COLO829 (cell line): ENCODE measurements at places on chromosomes 6 and 20.

DNA sequence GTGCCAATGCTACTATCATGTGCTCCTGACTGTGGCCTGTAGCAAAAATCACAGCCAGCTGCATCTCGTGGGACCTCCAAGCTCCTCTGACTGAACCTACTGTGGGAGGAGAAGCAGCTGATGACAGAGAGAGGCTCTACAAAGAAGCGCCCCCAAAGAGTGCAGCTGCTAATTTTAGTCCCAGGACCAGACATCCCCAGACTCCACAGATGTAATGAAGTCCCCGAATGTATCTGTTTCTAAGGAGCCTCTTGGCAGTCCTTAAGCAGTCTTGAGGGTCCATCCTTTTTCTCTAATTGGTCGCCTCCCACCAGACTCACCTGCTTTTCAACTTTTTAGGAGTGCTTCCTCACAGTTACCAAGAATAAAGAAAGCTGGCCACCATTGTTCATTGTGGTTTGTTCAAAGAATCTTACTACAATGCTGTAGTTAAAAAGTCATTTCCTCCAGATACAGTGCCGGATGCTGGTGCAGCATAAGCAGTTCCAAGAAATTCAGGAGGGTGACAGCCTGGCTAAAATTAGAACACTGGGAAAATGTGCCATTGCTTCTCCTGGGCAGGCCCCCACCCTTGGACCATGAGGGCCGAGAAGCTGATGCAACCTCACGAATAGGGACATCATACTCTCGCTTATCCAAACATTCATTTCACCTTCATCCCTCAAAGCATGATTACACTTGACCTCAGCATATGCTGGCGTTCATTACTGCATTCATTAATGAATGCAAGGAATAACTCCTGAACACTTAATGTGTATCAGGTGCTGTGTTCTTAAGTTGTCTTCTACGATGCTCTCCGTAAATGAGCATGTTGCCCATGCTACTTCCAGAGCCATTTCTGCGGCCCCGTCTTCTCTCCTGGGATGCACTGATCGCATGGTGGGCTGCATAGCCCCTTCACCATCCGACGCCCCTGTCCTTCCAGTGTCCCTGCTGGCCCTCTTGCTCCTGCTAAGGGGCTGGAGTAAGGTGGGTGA is 66.4 kb downstream of the LY86 start:
- DNase-seq = no peak

- no peak for DNase-seq
Measured at GRCh38 chr20:1240549-1240948, 14.7 kb downstream of the RAD21L1 start.

- no peak for DNase-seq
Measured at GRCh38 chr6:67825201-67825895, 809.7 kb upstream of the ADGRB3 start.

DNA sequence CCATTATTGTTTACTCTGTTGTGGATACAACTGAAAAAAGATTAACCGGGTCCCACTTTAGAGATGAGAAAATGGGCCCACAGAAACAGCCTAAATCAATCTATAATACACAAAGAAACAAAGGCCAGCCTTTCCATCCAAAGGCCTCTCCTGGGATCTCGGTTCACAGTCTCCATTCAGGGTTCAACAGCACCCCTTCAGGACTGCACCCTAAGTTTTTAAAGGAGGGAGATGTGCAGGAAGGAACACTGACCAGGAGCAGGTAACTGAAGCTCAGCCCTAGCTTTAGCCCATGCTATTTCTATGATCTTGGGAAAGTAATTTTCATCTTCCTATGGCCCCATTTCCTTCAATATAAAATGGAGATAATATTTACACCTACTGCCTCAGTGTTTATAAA is 147.7 kb downstream of the BTBD9 start:
- DNase-seq = no peak

GRCh38 chr6:6033858-6034257 is 27.1 kb upstream of the NRN1 start:
- DNase-seq = no peak

DNA sequence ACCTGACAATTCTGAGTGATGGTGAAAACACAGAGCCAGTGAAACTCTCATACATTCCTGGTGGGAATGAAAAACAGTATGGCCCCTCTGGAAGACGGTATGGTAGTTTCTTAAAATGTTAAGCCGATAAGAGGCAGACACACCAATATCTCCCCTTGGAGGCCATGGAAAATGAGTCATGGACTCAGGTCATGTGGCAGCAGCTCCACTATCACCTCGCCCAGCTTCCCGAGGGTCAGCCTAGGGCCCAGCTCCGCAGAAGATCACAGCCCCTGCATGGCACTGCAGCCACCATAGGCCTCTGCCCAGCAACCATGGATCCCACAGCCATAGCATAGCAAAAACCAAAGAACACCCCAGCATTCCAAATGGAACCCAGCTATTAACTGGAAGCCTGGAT is 21.4 kb downstream of the BPIFA1 start:
- DNase-seq = no peak

- peak; percentile 3 for DNase-seq
Measured at GRCh38 chr6:156420172-156420993, 356.8 kb upstream of the ARID1B start.

DNA sequence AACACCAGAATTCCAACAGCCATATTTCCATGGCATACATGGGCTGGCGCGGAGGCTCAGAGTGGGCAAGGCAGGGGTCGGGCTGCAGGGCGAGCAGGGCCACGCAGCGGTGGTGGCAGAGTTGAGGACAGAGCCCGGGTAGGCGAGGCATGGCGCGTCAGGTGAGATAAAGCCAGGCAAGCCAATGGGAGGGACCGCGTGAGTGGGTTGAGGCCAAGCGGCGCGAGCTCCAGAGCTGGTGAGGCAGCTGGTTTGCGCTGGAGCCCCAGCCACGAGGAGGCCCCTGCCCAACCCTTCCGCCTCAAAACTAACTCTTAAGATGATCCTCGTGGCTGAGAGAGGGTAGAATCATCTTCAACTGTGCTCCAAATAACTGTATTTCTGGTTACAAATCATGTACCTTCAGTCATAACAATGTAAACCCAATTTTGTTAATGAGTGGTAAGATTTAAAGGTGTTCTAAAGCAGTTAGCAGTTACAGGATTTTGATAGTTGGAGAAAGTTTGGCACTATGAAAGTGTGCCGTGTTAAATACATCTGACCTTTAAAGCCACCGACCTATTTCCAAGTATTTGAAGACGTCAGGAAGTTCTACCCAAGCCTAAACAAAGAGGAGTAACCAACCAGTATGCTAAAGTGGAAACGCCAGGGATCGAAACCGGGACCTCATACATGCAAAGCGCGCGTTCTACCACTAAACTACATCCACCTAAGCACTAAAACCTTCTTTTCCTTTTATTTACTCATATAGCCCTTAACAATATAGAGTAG is 107.9 kb downstream of the GPX5 start:
- DNase-seq = no peak

DNA sequence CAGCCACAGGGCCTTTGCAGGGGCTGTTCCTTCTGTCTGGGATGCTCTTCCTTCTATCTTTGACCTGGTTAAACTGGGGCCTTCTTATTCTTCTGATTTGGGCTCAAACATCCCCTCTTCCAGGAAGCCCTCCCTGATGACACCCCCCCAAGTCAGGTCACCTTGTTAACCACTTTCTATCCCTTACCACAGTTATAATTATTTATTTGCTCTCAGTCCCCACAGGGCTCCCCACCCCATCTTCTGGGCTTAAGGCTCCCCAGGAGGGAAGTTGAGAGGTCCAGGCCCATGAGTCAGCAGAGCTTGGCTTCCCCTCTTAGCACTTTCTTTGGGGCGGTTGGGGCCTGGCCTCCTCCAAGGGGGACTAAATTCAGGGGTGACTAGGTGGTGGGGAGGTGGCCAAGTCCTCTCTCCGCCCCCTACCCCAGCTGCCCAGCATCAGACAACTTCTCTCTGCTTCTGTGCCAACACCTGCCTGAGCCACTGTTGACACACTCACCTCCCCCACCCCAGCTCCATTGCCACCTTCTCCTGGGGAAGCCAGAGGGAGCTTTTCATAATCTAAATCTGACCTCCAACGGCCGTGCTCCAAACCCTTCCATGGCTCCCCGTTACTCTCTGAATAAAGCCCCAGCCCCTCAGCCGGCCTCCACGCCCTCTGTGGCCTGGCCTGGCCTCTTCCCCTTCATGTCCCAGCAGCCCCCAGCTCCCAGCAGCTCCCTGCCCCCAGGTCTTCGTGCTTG is 70.0 kb downstream of the CEBPB start:
- no peak for DNase-seq

GRCh38 chr6:133502441-133503335 is 261.5 kb downstream of the EYA4 start:
- DNase-seq = no peak

GRCh38 chr20:32541323-32542258 is 43.5 kb downstream of the NOL4L start:
- no peak for DNase-seq

GRCh38 chr6:7053125-7053774 is 54.5 kb upstream of the RREB1 start:
- no peak for DNase-seq

GRCh38 chr20:49286689-49287551 is 9.1 kb upstream of the ZNFX1 start:
- DNase-seq = no peak

GRCh38 chr6:39313526-39314272 is 520 bp downstream of the KCNK17 start:
- no peak for DNase-seq

GRCh38 chr6:268394-268935 is 23.8 kb upstream of the DUSP22 start:
- DNase-seq = no peak

GRCh38 chr20:49132995-49133478 is 55.1 kb downstream of the STAU1 start:
- DNase-seq = peak; percentile 72

- DNase-seq = no peak
Measured at GRCh38 chr20:16349523-16350260, 223.6 kb downstream of the KIF16B start.

- DNase-seq = peak; percentile 79
Measured at GRCh38 chr20:63955827-63956663, at the start of gene UCKL1. Gene UCKL1 (minus strand): TSS chr20:63956416. CDS start chr20:63956372, 44 bp downstream.

DNA sequence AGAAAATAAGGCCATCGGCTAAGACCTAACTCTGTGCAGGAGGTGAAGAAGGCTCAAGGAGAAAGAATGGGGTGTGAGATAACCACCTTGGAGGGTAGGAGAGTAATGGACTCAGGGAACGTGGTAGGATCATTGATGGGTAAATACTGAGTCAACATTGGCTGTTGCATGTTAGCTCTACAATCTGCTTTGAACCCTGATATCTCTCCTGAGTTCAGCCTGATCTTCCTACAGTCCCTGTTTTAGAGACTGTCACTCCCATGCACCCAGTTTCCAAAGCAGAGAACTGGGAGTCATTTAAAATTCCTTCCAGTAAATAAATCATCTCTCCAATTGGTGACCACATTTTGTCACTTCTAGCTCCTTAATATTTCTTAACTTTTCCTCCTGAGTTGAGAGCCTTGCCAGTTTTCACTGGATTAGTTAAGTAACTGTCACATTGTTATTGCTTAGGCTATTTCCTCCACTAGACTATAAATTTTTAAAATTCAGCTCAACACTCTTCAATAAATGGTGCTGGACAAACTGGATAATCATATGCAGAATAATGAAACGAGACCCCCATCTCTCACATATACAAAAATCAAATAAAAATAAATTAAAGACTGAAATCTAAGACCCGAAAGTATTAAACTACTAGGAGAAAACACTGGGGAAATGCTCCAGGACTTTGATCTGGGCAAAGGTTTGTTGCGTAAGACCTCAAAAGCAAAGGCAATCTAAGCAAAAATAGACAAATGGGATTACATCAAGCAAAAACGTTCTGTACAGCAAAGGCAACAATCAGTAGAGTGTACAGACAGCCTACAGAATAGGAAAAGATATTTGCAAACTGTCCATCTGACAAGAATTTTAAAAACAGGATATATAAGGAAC is 138.9 kb upstream of the TMEM170B start:
- no peak for DNase-seq

- DNase-seq = no peak
Measured at GRCh38 chr6:7041511-7042026, 66.2 kb upstream of the RREB1 start.

GRCh38 chr6:170028629-170029345 is 262.1 kb downstream of the DLL1 start:
- DNase-seq = no peak

DNA sequence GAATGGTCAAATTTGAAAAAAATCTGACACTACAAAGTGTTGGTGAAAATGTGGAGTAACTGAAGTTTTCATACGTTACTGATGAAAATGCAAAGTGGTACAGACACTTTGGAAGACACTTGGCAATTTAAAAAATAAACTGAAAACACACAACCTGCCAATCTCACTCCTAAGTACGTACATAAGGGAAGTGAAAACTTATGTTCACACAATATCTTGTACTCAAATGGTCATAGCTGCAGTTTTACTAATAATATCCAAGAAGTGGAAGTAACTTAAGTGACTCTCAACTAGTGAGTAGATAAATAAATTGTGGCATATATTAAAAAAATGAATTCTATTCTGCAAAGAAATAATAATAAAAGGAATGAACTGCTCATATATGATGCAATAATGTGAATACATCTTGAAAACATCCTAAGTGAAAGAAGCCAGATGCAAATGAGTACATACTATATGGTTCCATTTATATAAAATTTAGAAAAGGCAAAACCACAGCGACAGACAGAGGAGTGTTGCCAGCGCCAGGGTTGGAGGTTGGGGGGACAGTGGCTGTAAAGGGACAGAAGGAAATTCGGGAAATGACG is 198.2 kb downstream of the ERMARD start:
- DNase-seq = no peak

DNA sequence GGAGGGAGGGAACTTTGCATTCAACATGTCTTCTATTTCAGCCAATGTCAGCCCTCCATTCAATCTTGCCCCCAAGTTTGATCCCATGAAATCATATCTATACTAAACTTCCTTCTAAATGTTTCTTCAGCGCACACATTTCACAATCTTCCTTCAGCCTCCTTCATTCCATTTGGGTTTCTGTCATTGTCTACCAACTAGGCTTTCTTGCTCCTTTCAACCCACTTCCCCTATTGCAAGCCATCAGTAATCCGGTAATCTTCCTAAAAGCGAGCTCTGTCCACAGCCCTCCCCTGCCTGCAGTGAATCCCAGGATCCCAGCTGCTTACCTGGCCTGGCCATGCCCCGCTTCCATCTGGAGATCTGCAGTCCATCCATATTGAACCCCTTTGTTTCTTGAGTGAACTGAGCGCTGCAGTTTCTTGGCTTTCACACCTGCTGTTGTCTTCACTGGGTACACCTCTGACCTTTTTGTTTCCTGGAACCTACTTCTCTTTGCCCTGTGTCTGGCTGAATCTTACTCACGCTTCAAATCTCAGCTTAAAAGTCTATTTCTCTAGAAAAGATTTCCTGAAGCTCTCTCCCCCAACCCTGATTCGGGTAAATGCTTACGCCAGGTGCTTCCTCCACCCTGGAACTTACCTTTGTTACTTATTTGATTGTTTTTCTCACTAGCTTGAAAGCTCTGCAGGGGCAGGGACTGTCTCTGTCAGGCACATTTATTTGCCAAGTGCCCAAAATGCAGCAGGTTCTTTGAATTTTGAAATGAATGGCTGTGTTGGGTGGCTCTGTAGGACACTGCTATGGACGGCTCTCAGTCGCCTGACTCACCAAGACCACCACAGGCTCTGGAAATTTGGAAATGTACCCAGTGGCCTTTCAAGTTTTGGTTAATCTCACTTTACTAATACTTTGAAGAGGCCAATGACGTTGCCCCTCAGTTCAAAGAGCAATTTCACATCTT is 50.3 kb downstream of the ADTRP start:
- no peak for DNase-seq
